Lung (tissue), 17 donors: ENCODE measurements at places on chromosomes 6 and 20.

GRCh38 chr6:105819745-105820144 is 266.4 kb upstream of the PRDM1 start:
- H3K27me3 ChIP-seq, result peaks cover 11% of the 10 kb centered on the region
- H3K4me3 ChIP-seq, result no peak overlapping the region
- H3K36me3 ChIP-seq, result no peaks in the 10 kb centered on the region
- no peak overlapping the region for H3K27ac ChIP-seq

GRCh38 chr20:19828232-19828631 is 70.2 kb downstream of the RIN2 start:
- no peak for DNase-seq
- H3K27ac ChIP-seq, result no peak overlapping the region
- no peaks in the 10 kb centered on the region for H3K27me3 ChIP-seq
- no peak overlapping the region for H3K4me3 ChIP-seq

- no peaks in the 10 kb centered on the region for H3K36me3 ChIP-seq
- no peak overlapping the region for H3K4me3 ChIP-seq
- DNase-seq, result no peak
- no peaks in the 10 kb centered on the region for H3K4me1 ChIP-seq
Measured at GRCh38 chr6:162438980-162439379, 288.6 kb downstream of the PRKN start.

DNA sequence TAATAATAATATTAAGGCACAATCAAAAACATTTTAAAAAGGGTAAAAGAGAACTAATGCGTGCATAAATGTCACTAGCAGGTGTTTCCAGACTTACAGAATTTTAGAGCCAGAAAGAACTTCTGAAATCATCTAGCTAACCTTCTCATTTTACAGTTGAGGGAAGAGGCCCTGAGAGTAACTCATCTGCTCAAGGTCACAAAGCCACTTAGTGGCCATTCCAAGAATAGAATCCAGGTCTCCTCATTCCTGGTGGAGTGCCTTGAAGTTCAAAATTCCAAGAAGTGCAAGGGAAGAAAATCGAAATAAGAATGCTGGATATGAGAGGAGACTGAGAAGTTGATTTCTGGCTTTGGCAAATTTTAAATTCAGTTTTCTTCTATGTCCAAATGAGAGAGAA is 3.2 kb upstream of the KIAA0408 start:
- no peak overlapping the region for H3K27ac ChIP-seq
- H3K4me1 ChIP-seq, result no peaks in the 10 kb centered on the region
- no peaks in the 10 kb centered on the region for H3K36me3 ChIP-seq
- H3K4me3 ChIP-seq, result no peak overlapping the region
- H3K27me3 ChIP-seq, result no peaks in the 10 kb centered on the region

- H3K36me3 ChIP-seq, result no peaks in the 10 kb centered on the region
- no peak overlapping the region for H3K4me3 ChIP-seq
- H3K4me1 ChIP-seq, result no peaks in the 10 kb centered on the region
- no peaks in the 10 kb centered on the region for H3K27me3 ChIP-seq
Measured at GRCh38 chr20:46852313-46852712, 42.3 kb upstream of the EYA2 start.

DNA sequence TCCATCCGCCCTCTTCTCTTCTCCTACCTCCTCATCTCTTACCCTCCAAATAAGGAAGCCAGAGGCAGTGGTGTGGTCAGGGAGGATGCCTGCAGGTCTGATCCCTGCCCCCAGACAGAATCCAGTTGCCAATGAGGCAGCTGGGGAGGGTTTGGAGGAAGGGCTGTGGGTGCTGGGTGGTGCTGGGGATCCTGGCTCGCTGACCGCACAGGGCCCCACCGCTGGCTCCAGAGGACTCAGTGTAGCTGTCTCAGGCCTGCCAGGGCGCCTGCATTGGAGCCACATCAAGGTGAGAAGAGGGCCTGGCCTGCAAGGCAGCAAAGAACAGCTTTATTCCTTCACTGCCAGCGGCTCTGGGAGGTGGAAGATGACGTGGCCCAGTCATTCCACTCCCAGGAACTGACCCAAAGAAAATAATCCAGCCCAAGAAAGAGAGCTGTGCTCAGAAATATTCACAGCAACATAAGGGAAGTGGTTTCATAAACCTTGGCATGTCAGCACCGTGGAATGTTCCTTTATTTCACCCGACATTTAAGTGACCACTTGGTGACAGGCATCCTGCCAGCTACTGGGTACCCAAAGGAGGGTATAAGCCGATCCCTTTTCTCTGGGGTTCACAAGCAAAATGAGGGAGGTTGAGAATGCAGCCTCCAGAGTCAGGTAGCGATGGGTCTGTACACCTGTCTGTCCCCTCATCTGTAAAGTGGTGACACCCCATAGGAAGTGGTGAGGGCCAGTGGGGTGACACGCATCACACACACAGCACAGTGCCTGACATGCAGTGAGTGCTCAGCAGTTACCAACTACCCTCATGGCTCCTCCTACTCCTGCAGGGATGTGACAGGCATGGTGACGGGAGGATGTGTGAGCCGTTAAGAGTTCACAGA is 125.1 kb downstream of the SNX5 start:
- H3K4me1 ChIP-seq, result peaks cover 30% of the 10 kb centered on the region
- H3K27me3 ChIP-seq, result no peaks in the 10 kb centered on the region
- H3K27ac ChIP-seq, result peak overlapping the region; percentile 88
- no peaks in the 10 kb centered on the region for H3K36me3 ChIP-seq

DNA sequence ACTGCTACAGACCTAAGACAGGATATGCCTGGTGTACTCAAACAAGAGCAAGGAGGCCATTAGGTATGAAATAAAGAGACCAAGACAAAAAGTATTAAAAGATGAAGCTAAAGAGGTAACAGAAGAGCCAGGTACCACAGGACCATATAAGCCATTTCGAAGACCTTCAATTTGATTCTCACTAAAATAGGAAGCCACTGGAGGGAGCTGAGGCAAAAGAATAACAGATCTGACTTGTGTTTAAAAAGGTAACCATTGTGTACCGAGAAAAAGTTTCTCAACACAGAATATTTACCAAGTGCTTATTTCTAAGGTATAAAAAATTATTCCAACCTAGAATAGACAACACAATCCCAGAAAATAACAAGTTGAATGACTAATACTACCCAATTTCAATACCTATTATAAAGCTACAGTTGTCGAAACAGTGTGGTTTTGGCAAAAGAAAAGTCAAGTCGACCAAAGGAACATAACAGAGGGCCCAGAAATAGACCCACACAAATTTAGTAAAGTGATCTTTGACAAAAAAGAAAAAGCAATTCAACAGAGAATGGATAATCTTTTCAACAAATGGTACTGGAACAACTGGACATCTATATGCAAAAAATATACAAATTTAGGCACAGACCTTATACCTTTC is 125.3 kb upstream of the DST start:
- no peak for DNase-seq
- no peaks in the 10 kb centered on the region for H3K36me3 ChIP-seq
- H3K4me3 ChIP-seq, result no peak overlapping the region
- no peak overlapping the region for H3K27ac ChIP-seq
- H3K4me1 ChIP-seq, result peaks cover 28% of the 10 kb centered on the region
- H3K27me3 ChIP-seq, result no peaks in the 10 kb centered on the region

GRCh38 chr6:105014448-105014847 is 57.5 kb downstream of the LIN28B start:
- no peaks in the 10 kb centered on the region for H3K27me3 ChIP-seq
- no peak overlapping the region for H3K4me3 ChIP-seq
- no peaks in the 10 kb centered on the region for H3K36me3 ChIP-seq
- no peak overlapping the region for H3K27ac ChIP-seq

DNA sequence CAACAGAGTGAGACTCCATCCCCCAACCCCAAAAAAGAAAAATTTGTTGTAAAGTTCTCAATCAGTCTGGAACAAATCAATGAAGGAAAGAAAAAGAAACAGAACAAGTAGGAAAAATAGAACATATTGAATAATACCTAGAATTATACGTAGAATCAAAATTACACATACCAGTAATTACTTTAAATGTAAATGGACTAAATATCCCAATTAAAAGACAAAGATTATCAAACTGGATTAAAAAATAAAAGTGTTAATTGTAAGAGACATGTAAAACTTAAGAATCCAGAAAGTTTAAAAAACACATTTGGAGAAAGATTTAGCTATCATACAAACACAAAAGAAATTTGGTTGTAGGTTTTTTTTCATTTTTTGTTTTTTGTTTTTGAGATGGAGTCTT is 12.3 kb upstream of the CDYL start:
- DNase-seq, result no peak
- H3K4me1 ChIP-seq, result no peaks in the 10 kb centered on the region
- H3K27ac ChIP-seq, result no peak overlapping the region

GRCh38 chr20:17734374-17734773 is 34.6 kb downstream of the BANF2 start:
- H3K36me3 ChIP-seq, result no peaks in the 10 kb centered on the region
- no peak for DNase-seq
- no peak overlapping the region for H3K4me3 ChIP-seq
- no peaks in the 10 kb centered on the region for H3K27me3 ChIP-seq

- no peak overlapping the region for H3K4me3 ChIP-seq
- H3K27me3 ChIP-seq, result no peaks in the 10 kb centered on the region
- H3K36me3 ChIP-seq, result peaks cover 38% of the 10 kb centered on the region
Measured at GRCh38 chr6:84193114-84193708, 34.2 kb downstream of the CEP162 start.

GRCh38 chr6:167341665-167342655 is 17.1 kb downstream of the TTLL2 start:
- DNase-seq, result no peak
- no peak overlapping the region for H3K27ac ChIP-seq
- H3K4me3 ChIP-seq, result no peak overlapping the region

- H3K27ac ChIP-seq, result no peak overlapping the region
- H3K36me3 ChIP-seq, result no peaks in the 10 kb centered on the region
Measured at GRCh38 chr20:49172413-49172812, 15.7 kb downstream of the STAU1 start.

DNA sequence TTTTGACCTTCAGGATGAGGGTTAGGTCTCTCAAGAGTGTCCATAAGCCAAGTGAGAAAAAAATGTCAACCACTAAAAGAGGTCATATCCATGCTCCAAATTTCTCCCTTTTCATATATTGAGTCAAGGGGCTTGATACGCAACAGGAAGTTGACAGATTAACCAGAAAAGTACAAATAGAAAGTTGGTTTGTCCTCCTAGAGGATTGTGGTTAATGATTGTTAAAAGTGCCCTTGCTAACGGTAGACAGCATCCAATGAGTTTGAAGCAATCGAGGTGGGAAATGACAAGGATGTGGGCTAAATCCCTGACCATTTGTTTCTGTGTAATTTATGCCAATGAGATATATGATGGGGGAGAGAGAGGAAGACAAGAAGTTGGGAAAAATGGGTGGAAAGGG is 18.1 kb upstream of the HBS1L start:
- H3K27me3 ChIP-seq, result no peaks in the 10 kb centered on the region
- H3K27ac ChIP-seq, result no peak overlapping the region
- no peaks in the 10 kb centered on the region for H3K4me1 ChIP-seq

- no peak overlapping the region for H3K4me3 ChIP-seq
- H3K27me3 ChIP-seq, result no peaks in the 10 kb centered on the region
- H3K36me3 ChIP-seq, result no peaks in the 10 kb centered on the region
- H3K4me1 ChIP-seq, result peaks cover 10% of the 10 kb centered on the region
- no peak overlapping the region for H3K27ac ChIP-seq
Measured at GRCh38 chr6:162942866-162943265, 215.1 kb downstream of the PACRG start.

- no peaks in the 10 kb centered on the region for H3K4me1 ChIP-seq
- no peak for DNase-seq
Measured at GRCh38 chr20:48632825-48633619, 194.8 kb downstream of the PREX1 start.

DNA sequence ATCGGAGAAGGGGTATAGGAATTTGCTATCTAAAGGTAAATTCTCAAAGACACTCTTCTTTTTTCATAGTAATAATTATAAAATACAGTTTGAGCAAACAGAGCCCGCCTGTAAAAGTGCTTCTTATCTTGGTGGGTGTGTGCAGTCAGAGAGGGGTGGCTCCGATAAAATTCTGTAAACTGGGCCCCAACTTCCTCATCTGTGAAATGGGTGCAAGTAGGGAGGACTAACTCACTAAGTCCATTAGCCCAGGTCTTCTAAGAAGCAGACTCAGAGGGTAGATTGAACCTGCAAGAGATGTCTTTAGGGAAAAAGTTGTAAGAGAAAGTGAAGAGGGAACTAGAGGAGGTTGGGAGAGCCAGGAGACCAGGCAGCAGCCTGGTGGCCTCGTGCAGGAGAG is 245.8 kb upstream of the RREB1 start:
- H3K36me3 ChIP-seq, result no peaks in the 10 kb centered on the region
- no peak overlapping the region for H3K27ac ChIP-seq
- H3K4me1 ChIP-seq, result no peaks in the 10 kb centered on the region

DNA sequence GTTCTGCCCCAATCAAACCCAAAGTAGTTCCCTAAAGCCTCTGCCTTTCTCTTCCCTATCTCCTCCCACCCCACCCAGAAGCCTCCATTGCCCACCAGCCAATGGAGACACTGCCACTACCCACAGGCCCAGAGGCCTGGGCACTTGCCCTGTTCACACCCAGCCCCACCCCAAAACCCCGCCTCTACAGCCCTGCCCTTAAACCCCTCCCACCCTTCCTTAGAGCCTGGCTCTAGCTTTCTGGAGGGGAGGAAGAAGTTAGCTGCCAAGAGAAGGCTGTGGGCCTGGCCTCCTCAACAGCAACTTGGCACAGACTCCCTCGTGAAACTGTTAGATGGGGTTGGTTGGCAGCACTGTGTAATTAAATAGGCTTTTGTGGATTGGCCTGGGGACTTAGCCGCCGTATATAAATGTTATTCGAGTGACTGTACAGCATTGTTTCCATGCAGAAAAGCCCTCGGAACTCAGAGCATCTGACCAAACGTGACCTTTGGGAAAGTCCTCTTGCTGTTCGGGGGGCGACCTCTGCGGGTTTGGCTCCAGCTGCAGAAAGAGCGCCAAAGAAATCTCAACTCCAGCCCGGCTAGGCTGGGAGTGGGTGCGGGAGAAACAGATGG is 31.4 kb downstream of the COL11A2 start:
- no peaks in the 10 kb centered on the region for H3K4me1 ChIP-seq
- H3K36me3 ChIP-seq, result no peaks in the 10 kb centered on the region
- no peaks in the 10 kb centered on the region for H3K27me3 ChIP-seq
- peak; percentile 77 for DNase-seq

DNA sequence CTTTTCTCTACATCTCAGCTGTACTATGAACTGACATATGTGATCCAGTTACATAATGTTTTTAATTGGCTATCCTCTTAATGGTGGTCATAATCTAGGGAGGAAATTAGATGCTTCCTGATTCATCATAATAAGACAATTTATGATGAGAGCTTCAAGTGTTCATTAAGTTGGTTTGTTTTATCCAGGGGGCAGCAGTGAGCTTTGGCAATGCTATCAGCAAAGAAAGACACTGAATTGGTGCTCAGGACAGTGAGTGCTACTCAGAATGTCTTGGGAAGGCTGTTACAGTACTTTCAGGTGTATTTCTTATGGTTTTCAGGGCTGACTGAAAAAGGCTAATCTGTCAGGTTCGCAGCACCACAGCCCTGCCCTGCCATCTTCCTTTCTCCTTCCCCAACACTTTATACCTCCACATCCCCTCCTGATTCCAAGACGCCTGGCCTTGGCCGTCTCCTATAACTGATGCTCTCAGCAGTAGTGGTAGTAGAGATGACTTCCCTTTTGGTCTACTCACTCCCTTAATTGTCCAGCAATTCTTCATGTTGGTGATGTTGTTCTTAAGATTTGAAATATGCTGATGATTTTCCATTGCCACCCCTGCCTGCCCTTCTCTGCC is 67.0 kb upstream of the TNFAIP3 start:
- H3K36me3 ChIP-seq, result no peaks in the 10 kb centered on the region
- no peak overlapping the region for H3K27ac ChIP-seq
- H3K4me3 ChIP-seq, result no peak overlapping the region
- no peaks in the 10 kb centered on the region for H3K4me1 ChIP-seq
